ENCODE measurements at places on chromosomes 12 and 14.

DNA sequence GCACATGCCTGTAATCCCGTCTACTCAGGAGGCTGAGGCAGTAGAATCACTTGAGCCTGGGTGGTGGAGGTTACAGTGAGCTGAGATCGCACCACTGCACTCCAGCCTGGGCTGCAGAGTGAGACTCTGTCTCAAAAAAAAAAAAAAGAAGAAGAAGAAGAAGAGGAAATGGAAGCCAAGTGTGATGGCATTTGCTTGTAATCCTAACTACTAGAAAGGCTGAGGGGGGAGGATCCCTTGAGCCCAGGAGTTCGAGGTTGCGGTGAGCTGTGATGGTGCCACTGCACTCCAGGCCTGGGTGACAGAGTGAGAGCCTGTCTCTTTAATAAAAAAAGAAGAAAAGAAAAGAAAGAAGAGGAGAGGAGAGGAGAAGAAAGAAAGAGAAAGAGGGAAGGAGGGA lies 52.1 kb downstream of the LGMN start:
- no peak for DNase-seq

- no peak for DNase-seq
Measured at GRCh38 chr12:110737532-110737931, 5.2 kb downstream of the PPP1CC start.

DNA sequence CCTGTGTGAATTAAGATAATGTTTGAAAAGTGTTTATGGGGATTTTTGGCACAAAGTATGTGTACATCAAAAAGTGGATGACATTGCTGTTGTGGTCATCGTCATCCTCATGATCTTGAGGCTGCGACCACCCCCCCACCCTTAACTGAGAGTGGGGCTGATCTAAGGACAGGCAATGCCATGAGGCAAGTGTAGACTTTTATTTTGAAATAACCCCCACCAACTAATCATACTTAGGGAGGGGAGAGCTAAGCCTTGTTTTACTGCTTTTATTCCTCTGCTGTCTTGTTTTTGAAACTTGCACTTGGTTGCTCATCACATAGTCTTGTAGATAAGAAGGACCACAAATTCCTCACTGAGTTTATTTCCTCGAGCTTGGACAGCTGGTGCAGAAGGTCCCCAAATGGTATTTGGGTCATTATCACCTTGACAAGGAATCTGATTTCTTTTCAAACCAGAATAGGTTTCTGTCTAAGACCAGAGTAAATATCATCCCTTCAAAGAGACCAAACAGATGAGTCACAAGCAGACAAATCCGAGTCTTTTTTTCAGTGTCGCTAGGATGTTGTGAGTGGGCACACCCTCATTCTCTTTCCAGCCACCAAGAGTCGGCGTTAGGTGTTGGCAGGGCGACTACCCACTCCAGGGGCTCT lies 23.9 kb upstream of the SMOC1 start:
- no peak for DNase-seq

DNA sequence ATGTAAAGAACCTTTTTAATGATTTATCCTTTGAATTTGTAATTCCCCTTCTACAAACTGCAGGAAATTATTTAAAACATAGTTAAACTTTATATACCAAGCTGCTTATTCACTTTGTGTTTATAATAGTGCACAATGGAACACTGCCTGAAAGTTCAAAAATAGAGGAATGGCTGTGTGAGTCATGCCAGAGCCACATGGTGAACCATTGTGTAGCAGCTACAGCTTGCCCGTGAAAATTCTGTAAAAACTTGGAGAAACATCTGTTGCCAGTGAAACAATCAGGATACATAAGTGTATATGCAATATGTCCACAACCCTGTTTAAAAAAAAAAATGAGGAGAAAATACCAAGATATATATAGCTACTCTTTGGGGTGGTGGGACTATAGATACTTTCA lies 59.5 kb downstream of the VEZT start:
- no peak for DNase-seq

- no peak for DNase-seq
Measured at GRCh38 chr14:90204516-90204915, 51.8 kb upstream of the PSMC1 start.

DNA sequence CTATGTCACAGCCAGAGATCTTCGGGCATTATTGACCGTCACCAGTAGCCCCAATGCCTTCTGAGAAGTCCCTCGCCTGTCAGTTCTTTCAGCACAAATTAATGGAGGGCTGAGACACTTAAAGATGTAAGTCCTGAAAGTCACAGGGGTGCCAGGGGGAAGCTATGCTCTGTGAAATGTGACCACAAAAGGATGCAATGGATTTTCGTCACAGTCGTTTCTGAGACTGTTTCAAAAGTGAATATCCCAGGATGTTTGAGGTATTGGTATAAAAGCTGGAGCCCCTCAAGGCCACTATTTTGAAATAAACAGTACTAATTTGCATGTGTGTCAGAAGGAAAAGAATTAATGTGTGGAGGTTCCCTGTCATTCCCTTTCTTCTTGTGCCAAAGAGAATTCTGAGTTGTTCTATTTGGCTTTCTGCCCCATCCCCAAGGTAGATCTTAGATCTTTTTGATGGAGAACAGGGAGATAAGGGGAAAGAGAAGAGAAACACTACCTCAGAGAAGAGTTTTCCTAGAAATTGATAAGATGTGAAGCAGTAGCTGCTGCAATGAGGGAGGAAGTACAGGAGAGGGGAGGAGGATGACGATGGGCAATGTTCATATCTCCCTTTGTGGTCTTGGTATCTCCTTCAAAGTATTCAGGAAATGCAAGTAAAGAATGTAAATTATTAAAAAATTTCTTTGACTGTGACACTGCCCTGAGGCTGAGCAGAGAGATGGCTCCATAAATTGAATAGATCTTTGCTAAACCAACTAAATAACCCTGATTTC lies 101.8 kb upstream of the NAP1L1 start:
- no peak for DNase-seq

- no peak for DNase-seq
Measured at GRCh38 chr14:54649056-54649455, 82.1 kb downstream of the SAMD4A start.

- no peak for DNase-seq
Measured at GRCh38 chr14:56423544-56423943, 156.1 kb upstream of the TMEM260 start.

GRCh38 chr12:129966146-129966995 lies 62.5 kb upstream of the TMEM132D start:
- DNase-seq: no peak

GRCh38 chr12:112868459-112869041 lies 38.2 kb upstream of the OAS1 start:
- DNase-seq: no peak

GRCh38 chr14:57401501-57401900 lies 11.1 kb downstream of the NAA30 start:
- DNase-seq: no peak

DNA sequence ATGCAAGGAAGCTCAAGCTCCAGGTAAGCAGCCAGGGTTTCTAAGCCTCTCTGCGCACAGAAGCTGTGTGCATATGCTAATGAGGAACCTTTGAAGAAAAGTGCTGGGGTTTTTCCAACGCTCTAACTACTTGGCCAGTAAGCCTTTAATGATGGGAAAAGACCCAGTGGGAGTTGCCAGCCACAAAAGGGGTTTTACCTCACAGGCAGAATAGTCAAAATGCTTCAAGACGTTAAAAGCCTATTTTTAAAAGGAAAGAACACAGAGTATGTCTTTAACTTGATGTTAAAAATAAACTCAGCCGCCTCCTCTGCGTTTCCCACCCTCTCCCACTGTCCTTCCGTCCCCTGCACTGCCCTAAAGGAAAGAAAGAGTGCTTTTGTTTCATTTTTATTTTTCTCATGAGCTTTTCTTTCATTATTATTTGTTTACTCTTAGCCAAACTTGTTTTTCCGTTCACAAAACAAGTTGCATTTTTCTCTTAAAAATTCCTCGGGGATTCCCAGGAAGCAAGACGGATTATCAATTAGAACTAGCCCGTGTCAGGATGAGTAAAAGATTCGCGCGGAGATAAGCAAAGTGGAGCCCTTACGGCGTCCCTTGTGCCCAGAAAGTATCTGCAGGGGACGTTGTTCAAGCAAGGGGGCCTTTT lies 209.8 kb upstream of the NUDT4 start:
- DNase-seq: no peak

- no peak for DNase-seq
Measured at GRCh38 chr12:115096588-115097397, 412.8 kb upstream of the TBX3 start.

Data from mesothelial cell of epicardium (in vitro differentiated cells).